GM12892 (cell line): ENCODE measurements at places on chromosomes 5 and 9.

GRCh38 chr9:120846251-120846889 is 3.6 kb upstream of the PSMD5 start:
- DNase-seq, result no peak

DNA sequence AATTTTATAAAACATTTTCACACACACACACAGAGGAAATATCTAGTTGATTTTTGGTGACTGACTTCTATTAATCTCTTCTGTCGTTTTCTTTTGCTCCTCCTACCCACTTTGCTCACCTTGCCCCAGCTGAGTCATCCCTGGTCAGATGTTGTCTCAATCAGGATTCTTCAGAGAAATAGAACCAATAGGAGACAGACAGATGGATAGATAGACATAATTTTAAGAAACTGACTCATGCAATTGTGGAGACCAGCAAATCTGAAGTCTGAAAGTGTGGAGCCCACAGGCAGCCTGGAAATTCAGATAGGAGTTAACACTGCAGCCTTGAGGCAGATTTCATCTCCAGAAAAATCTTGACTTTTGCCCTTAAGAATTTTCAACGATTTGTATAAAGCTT is 37.0 kb upstream of the PIK3R1 start:
- DNase-seq, result no peak

GRCh38 chr5:28430565-28431178 is 1392.3 kb upstream of the CDH9 start:
- DNase-seq, result no peak

DNA sequence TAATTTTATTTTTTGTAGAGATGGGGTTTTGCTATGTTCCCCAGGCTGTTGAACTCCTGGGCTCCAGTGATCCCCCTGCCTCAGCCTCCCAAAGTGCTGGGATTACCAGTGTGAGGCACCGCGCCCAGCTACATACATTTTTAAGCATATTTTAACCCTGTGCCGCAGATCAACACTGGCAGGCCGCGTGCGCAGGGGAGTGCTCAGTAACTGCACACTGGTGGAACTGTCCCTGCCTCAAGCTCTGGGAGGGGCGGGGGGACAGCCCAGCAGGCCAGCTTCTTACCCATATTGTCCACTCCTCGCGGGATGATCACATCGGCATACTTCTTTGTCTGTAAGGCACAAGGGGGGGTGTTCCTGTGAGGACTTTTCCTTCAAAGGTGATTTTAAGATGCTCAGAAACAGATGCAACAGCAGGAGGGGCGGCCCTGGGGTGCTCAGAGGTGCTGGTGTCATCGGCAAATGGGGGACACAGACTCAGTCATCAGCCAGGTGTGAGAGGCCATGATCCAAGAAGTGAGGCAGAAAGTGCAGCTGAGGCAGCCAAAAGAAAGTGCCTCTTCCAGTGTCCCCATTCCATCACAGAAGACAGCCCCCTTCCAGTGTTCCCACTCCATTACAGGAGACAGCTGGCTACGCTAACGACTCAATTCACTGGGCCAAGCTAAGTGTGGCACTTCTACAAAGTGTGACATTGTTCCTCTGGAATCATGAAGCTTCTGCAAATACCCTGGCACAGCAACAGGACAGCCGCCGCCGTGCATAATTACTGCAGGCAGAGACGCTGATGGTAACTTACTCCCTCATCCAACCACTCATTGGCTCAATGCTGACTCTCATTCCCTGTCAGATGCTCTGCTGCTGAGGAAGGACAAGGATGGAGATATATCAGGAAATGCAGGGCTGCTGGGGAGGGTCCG is 5.2 kb downstream of the UCK1 start:
- DNase-seq, result no peak

- no peak for DNase-seq
Measured at GRCh38 chr5:68757006-68757405, 336.8 kb upstream of the SLC30A5 start.

DNA sequence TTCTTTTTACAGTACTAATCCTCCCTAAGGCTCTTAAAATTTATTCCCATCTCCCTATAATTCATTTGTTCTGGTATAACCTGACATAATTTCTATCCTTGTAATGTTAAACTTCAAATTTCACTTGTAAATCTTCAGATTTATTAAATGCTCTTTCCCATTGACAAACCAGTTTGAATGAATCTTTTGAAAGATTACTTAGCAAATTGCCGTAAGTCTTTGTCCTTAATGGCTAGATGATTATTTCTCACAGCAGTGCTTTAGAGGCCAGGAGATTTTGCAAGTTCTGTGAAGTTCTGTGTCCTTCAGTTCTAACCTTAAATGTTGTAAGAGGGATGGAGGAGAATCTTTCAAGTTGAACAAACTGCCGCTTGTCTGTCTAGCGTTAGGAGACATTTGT is 4.2 kb downstream of the SLC44A1 start:
- no peak for DNase-seq

GRCh38 chr5:138241688-138242571 is 28.8 kb upstream of the CDC23 start:
- DNase-seq, result no peak

DNA sequence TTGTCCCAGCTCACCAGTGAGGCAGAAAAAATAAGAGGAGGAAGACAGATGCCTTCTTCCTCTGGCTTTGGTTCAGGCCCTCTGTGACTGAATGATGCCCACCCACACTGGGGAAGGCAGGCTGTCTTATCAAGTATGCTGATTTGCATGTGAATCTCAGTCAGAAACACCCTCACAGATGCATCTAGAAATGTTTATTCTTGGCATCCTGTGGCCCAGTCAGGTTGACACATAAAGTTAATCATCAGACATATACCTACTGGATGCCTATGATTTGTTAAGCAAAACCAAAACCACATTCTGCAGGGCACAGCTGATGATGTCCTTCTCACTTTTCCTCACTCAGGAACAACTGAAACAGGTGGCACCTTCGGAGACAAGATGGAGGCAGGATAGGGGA is 243.4 kb upstream of the KCNN2 start:
- DNase-seq, result no peak

DNA sequence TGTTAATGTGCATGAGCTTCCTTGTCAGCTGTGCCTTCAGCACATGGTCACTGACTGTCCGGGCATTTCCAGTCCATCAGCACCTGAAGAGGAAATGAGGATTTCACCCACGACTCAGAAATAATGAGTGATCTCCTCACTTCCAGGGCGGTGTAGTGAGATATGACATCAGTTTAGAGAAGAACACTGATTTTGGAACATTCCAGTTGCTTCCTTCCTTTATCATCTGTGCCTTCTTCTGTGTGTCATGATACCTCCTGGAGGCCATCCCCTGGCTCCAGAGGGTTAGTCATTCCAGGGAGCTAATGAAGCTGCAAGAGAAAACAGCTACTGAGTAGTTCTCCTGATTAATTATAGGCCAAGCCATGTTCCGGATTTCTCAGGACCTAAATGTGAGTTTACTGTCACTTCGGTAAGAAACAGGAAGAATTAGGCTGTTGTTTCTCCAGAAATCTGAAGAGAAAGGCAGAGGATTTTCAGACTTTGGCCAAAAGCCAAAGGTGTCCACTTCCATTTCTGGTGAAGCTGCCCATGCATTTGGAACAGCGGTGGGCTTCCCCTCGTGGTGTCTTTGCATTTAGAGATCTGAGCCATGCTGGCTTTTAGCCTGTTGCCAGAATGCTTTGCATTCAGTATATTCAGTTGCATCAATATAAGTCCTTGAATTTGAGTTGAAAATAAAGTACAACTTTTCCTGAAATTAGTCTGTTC is 161.3 kb upstream of the OTULINL start:
- no peak for DNase-seq

- DNase-seq, result no peak
Measured at GRCh38 chr5:9245071-9245470, 300.8 kb downstream of the SEMA5A start.

DNA sequence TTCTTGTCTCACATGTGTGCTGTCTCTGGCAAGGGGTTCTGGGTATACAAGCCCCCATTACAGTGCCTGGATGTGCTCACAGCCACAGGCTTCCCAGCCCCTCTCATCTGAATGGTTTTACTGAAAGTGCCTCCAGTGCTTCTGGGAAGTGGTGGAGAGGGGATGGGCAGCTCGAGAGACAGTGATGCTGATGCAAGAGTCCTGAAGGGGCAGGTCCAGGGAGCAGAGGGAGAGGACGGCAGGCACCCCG is 93.5 kb downstream of the PHF2 start:
- no peak for DNase-seq

DNA sequence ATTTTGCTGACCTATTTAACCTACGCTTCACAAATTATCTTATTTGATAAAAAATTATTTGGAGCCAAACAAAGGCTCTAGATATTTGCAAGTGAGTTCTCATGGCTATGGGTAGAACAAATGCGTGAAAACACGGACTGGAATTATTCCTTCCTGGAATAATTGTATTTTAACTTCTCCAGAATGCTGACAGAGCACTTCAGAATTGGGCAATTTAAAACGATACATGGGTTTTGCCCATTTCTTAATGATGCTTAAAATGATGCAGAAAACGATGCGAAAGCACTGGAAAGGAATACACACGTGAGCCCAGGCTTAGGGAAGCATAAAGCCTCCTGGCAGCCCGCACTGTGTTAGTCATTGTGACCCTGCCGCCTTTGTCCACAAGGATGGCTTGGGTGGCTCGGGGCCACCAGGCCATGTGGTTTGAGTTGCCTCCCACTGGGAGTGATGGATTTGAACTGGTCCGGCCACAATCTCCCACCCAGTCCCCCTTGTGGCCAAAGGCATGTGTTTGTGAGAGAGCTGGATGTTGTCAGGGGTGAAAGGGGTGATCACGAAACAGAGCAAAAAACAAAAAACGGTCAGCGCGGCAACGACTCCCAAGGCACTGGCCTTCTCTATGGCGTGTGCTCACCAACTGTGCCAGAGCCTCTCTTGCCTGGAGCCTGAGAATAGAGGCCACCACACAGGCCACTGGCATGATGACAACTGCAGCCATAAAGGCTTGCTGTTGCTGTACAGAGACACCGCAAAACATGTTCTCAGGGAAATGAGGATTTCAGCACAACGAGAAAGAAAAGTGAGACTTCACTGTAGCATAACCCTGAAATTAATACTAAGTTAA is 234.2 kb upstream of the ADAMTS16 start:
- no peak for DNase-seq

DNA sequence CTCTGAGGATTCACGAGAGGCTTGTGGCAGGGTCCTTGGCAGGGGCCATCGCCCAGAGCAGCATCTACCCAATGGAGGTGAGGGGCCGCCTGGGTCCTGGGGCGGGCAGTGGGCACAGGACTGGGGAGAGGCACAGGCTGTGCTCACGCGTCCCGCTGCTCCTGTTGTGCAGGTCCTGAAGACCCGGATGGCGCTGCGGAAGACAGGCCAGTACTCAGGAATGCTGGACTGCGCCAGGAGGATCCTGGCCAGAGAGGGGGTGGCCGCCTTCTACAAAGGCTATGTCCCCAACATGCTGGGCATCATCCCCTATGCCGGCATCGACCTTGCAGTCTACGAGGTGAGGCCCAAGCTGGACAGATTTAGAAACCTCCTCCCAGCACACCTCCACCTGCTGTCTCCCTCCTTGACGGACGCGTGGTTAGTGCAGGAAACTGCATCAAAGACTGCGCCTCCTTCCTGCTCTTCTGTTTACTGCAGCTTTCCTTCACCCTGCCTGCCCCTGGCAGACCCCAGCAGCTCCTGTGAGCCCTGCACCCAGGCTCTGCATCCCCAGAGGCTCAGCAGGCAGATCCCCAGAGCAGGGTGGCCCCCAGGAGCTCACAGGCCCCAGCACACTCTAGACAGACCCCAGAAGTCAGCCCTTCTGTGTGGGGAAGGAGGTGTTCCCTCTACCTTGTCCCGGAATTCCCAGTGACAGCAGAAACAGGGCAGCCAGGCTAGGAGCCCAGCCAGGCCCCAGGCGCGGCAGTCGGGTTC is 21.2 kb downstream of the PTGES2 start:
- DNase-seq, result no peak

DNA sequence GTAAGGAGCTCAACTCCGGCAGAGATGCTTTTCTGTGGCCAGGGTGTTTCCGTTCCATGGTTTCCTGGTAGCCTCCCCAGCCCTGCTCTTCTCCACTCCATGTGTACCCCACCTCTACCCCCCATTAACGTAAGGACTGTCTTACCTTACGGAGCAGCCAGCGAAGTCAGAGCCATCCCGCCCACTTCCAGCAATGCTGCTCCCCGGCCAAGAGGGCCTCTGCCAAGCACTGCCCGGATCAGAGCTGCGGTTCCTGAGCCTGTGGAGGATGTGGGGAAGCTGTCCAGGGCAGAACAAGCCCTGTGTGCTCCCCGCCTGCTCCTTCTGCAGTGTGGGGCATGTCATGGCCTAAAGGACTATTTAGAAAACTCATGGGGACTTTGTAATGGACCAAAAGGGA is 261.2 kb downstream of the GADD45G start:
- DNase-seq, result no peak

DNA sequence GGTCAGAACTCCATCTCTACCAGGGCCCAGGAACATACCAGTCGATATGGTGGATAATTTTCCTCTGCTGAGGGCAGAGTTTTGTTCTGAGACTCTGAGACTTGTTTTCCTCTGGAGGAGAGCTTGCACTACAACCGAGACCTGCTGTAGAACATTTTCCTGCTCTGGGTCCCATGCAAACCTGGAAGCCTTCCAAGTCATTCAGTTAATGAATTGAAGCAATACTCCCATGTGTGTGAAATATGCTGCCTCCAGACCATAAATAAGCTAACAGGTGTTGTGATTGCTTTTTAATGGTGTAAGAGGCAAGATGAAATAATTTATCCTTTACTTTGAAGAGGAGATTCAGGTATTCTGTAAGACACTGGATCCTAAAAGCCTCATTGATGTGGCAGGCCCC is 372.8 kb downstream of the TMEM167A start:
- no peak for DNase-seq

- DNase-seq, result no peak
Measured at GRCh38 chr5:176355400-176356178, 6.0 kb downstream of the KIAA1191 start.

- DNase-seq, result no peak
Measured at GRCh38 chr9:95381221-95381620, 63.7 kb upstream of the FANCC start.

DNA sequence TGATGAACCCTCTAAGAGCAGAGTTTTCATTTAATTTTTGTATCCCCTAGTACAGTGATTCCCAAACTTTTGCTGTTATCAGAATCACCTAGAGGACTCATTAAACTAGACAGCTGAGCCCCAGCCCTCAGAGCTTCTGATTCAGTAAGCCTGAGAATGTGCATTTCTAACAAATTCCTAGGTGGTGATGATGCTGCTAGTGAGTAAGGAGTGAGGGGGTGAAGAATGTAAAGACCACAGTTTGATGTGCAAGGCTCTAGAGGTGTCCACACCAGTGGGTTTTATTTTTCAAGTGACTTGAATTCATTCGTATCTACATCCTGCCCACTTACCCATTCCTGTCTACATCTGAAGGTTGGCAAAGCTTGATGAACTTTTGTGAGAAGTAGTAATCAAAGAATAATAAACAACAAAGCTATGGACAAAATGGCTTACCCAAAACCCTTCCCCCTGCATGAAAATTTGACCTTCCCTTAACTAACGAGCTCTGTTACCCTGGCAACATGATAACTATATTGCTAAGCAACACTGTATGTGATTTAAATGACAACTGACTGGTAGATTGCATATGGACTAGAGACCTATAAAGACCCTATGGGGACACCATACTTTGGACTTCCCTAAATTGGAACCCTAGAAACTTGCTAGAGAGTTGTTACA is 35.2 kb downstream of the DTWD2 start:
- DNase-seq, result no peak
